IPS DF 6.9 (cell line): ENCODE measurements at places on chromosomes 2 and 18.
A peak's percentile ranks its signal among the peaks of the same experiment; 100 is the strongest.

- DNase-seq = no peak
Observed at GRCh38 chr2:19859565-19859964, 42.2 kb downstream of the TTC32 start.

- DNase-seq = no peak
Observed at GRCh38 chr2:209389171-209389618, 34.7 kb upstream of the MAP2 start.

GRCh38 chr2:199727306-199727705 is 123.7 kb downstream of the FTCDNL1 start:
- DNase-seq = no peak

GRCh38 chr2:67304300-67304890 is 92.7 kb upstream of the ETAA1 start:
- no peak for DNase-seq

DNA sequence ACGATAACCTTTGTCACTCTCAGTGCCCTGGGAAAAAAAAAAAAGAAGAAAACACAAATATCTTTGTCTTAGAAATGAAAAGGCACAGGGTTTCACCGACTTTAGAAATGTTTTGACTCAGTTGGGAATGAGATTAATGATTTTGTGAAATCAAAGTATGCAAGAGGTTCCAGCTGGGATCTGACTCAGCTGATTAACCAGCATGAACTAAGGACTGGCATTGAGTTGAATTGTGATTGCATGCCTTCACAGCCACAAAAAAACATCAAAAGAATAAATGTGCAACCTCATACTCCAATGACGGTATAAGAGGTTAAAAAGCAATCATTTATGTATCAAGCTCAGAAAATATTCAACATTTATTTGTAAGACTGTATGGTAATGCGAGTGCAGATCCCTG is 566.6 kb upstream of the DSEL start:
- DNase-seq = no peak

DNA sequence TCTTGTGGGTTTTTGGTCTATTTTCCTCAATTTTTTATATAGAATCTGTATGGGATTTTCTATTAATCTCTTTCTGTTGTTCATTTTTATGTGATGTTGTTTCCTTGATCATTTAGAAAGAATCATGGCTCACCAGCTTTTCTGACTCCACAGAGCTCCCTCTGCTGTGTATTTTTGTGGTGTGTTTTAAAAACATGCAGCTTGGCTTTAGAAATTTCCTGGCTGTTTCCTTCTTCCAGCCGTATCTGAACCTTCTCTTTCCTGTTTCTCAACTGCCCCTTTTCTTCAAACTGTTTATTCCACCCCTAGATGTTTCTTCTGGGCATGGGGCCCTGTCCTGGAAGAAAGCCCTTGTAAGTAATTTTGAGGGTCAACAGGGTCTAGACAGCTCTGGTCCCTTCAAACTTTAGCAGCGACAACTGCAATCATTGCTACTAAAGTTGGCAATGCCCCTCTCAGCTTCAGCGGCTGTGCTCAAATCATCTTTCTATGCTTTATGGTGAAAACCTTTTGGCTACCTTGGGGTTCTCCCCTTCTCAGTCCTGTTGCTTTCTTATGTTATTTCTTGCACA is 17.6 kb upstream of the COPS8 start:
- no peak for DNase-seq

GRCh38 chr18:76621226-76621625 is 126.2 kb upstream of the ZNF516 start:
- DNase-seq = no peak

DNA sequence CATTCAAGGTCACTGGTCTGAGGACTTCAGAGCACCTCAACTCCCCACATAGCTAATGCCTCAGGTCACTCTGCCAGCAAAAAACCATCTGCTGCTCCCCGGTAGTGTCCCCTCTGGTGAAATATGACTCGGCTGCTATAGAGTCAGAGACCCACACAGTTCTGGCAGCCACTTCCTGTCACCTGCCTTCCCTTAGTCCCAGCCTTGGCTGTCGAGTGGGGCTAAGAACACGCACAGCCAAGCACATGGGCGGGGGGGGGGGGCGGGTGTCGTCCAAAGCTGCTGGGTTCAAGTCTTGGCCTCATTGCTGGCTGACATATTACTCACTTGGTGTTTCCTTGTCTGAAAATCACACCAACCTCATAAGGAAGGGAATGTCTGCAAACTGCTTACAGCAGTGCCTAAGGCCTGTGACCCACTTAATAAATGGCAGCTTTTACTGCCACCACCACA is 37.5 kb downstream of the POLR1A start:
- DNase-seq = no peak

DNA sequence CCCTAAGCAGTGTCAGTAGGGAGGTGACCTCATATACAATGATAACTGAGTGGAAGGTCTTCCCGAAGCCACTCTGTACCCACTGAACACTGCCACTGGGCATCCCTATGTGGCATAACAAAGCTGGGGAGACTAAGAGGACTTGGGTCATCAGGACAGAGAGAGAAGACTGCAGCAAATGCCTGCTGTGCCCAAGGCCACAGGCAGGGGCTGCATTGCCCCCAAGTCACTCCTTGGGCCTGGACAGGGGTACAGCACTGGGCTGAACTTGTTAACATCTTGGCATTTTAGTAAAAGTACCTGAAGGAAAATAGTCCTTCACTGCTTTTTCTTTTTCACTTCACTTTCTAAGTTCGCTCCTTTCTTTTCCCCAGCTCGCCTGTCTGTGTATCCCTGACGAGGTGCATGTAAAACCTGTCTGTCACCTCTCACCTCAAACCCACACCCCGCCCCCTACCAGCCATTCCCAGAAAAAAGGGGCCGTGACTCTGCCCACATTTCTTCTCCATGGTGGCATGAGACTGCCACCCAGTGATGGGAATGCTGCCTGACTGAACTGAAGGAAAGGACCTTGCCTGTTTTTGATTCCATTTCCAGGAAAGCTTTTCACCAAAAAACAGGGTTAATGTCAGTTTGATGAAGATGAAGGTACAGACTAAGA is 62.9 kb downstream of the MTHFD2 start:
- DNase-seq = peak; percentile 52

- DNase-seq = no peak
Observed at GRCh38 chr18:53991805-53992204, 232.7 kb downstream of the MBD2 start.

DNA sequence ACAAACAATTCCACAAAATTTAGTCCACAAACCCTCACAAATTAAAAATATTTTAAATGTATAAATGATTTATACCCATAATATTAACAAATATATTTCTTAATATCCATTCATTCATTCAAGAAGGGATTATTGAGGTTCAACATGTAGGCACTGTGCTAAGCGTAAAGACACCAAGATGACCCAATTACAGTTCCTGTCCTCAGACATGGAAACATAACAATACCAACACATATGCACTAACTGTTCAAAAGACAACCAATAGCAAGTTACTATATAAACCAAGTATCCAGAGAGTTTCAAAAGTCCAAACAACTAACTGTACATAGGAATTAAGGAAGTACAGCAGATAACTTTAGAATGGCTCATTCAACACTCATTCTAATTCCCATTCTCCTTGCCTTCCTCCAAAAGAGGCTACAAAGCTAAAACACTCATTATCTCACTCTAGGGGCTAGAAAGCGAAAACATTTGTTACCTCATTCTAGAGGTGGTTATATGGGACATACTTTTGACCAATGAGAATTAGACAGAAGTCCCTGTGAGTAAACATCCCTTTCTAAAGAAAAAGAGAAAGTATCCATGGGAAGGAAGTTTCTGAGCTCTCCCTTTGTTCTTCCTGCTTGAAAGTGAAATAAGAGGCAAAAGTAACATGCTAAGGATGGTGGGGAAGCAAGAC is 292.4 kb downstream of the ZEB2 start:
- no peak for DNase-seq

DNA sequence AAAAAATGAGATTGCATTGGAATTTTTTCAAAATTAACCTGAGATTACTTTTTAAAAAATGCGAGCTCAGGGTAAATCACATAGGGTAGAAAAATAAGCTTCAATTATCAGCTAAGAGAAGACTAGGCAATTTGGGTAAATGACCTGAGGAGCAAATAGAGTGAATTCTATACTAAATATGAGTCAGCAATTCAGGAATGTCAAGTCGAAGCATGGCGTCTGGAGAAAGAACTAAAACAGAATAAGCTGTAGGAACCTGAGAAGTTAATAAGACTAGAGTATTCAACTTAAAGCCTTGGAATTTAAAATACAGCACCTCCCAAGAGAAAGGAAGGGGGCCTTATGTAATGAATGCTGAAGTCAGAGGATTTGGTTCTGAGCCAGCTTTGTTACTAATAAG is 487.0 kb downstream of the SUCLG1 start:
- no peak for DNase-seq

- DNase-seq = no peak
Observed at GRCh38 chr2:203693242-203693879, 13.1 kb upstream of the CD28 start.

- DNase-seq = no peak
Observed at GRCh38 chr18:46167971-46168370, 63.8 kb downstream of the HAUS1 start.

- DNase-seq = no peak
Observed at GRCh38 chr2:46268196-46268595, 29.0 kb upstream of the EPAS1 start.

DNA sequence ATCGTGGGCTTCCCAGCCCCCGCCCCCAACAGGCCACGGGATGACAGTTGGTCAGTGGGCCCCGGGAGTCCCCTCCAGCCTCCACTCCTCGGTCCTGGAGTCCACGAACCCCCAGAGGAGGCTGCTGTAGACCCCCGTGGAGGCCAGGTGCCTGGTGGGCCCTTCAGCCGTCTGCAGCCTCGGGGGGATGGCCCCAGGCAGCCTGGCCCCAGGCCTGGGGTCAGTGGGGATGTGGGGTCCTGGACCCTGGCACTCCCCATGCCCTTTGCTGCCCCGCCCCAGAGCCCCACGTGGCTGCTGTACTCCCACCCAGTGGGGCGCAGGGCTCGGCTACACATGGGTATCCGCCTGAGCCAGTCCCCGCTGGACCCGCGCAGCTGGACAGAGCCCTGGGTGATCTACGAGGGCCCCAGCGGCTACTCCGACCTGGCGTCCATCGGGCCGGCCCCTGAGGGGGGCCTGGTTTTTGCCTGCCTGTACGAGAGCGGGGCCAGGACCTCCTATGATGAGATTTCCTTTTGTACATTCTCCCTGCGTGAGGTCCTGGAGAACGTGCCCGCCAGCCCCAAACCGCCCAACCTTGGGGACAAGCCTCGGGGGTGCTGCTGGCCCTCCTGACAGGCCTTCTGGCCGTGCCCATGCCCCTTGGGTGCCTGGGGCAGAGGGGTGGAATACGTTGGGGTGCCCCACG is 7.6 kb downstream of the NEU4 start:
- DNase-seq = no peak

GRCh38 chr2:1685957-1686783 is 58.1 kb downstream of the PXDN start:
- DNase-seq = no peak

GRCh38 chr2:48508461-48509124 is 21.4 kb upstream of the STON1 start:
- peak; percentile 50 for DNase-seq

DNA sequence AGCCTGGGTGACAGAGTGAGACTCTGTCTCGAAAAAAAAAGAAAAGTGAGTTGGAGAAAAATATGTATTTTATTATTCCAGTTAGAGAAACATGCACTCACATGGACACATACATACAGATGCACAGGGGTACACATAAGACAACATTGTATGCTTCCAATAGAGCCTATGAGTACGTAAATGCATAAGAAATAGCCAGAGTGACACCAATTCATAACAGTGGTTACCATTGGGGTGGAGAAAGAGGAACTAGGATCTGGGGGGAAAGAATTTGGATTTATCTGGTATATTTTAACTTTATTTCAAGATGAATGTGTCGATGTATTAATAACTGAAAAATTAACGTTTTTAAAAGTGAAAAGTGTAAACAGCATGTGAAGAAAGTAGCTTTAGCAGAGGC is 16.1 kb downstream of the IL36A start:
- DNase-seq = no peak

- no peak for DNase-seq
Observed at GRCh38 chr18:10860382-10860781, 289.0 kb downstream of the PIEZO2 start.

- DNase-seq = no peak
Observed at GRCh38 chr2:112045446-112046014, 9.5 kb upstream of the TMEM87B start.

- no peak for DNase-seq
Observed at GRCh38 chr2:176317623-176318065, 48.4 kb downstream of the MTX2 start.

DNA sequence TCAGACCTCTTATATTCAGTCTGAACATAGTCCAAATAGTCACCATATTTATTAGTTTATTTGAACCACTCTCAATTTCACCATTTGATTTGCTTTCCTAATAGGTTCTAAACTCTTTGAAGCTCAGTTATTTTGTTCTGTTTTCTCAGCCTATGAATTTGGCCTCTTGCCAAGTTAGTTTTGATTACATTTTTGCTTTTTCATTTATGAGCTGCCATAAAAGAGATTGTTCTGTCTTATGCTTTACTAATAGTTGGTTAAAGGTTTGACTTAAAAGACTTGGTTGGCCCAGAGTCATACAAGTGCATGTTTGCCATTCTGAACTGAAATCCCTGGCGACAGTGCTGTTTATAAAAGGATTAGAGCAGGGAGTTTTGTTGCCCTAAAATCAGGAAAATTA is 85.9 kb upstream of the RANBP2 start:
- no peak for DNase-seq

DNA sequence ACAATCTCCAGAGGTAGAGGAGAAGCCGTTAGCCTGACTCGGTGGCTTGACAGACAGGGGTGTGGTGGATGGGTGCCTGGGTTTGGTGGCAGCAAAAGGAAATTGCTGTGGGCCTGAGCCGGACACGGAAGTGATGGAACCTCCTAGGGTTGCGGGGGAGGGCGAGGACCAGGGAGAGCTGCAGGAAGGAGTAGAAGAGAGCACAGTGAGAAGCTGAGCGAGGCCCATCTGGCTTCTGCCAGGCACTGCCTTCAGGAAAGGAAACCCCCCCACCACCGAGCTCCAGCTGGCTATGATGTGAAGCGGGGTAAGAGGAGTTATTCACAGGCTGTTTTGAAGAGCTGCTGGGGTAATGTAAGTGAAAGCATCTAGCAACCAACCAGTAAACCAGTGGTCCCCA is 134.6 kb downstream of the TSN start:
- DNase-seq = no peak

DNA sequence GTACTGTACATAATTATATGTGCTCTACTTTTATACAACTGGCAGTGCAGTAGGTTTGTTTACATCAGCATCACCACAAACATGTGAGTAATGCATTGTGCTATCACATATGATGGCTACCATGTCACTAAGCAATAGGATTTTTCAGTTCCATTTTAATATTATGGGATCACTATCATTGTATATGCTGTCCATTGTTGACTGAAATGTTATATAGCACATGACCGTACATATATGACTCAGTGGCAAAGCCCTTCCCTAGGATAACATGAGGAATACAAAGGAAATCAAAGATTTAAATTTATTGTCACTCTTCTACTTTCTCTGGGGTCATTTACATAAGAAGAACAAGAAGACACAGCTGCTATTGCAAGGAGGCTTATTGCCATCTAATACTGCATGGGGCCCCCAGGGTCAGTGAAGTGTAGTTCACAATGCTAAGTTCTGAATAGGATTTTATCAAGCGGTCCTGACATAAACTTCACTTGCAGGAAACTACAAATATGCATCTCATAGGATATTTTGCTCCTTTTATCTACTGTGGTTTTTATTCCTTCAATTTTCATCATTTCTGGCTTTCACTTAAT is 21.8 kb downstream of the PDE1A start:
- no peak for DNase-seq
